Hematopoietic multipotent progenitor cell treated with erythropoietin and hydrocortisone succinate and interleukin-3 and kit ligand, for 17 days (in vitro differentiated cells): ENCODE measurements at places on chromosomes 5 and 9.

DNA sequence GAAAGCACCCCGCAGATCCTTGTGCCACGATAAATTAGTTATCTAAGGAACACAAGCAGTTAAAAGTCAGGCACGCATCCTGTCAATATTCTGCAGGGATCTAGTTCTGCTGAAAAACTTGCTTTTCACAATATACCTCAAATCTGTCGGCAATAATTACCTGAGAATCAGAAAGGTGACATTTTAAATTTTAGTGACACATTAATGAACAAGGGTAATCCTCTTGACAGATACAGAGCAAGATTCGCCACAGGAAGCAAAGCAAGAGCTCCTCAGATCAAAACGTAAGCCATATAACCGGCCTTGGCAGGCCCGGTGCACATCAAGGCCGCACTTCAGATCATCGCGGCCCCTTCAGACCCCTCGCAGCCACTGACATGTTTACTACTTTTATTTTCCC lies 185.7 kb downstream of the ATPSCKMT start:
- DNase-seq: no peak

DNA sequence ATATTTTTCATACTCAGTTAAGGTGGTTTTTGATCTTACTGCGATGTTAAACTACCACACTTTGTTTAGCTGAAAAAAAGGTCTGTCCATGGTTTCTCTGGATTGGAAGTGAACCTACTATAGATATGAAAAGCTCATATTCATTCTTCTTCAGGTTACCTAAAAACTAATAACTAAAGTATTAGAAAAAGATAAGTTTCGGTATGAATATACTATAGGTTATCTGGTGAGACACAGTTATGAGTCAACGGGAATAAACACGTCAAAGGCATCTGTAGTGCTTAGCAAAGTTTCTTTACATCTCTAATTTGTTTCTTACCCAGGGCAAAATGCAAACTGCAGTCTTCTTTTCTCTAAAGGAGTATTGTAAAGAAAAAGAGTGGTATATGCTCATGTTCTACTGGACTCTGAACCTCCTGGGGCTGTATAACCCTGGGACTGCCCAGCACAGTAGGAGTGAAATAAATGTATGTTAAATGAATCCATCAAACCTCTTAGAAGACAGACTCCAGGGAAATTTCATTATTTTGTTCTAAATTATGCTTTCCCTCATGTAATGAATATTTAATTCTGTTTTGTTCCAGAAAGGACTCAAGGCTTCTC lies 521.9 kb downstream of the PDE4D start:
- DNase-seq: no peak

DNA sequence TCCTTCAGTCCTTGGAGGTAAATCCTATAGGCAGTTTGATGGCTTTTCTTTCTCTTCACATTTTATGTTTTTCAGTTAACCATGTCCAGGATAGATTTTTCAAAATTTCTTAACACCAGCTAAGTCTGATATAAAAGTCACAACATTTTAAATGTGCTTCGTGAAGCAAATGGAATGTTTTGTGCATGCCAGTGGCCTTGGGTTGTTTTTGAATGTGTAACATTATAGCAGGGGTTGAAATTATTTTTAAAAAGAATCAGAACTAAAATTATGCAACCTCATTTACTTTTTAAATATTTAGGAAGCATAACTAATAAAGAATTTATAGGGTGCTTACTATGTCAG lies 201.1 kb downstream of the ARHGEF28 start:
- DNase-seq: no peak

DNA sequence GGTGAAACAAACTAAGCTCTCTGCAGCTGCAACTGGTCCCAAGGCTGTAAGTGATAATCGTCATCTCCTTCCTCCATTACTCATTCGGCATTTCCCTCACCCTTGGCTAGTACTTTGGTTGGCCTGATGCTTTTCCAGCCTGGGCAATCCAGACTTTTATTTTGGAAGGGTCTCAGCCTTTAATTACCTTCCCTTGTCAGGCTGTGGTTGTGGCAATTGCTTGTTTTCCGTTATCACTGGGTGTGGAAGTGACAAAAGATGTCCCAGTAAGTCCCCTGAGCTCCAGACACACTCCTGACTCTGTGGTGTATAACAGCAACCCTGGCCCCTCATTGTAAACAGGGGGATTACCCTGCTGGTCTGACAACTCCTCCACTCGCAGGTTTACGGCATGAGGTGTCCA lies 6.3 kb upstream of the FAF2 start:
- DNase-seq: no peak

DNA sequence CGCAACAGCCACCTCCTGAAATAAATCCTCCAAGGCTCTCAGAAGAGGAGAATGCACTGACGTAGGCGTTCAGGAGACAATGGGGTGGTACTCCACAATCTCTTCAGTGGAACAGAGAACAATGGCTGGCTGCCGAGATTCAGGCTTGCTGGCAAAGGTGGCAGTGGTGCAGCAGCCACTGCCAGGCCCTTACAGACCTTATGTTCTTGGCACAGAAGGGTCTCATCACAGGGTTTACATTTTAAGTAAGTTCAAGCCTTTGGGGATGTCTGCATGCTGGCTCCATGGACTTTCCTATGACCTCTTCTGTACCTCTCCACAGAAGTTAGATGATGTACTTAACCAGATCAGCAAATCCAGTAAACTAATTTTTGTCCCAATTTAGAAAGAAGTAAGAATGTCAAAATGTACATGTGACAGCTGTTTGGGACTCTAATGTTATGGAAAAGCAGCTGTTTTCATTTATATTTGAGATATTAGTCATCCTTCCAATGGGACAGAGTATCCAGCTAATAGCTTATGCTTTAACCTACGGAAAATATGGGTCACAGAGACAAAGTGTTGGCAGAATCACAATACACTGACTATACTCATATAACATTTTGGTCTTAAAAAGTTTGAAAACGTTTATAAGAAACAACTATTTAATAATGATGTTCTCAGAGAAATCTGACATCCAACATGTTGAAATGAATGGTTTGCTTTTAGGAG lies 180.9 kb downstream of the MAPKAP1 start:
- DNase-seq: no peak

DNA sequence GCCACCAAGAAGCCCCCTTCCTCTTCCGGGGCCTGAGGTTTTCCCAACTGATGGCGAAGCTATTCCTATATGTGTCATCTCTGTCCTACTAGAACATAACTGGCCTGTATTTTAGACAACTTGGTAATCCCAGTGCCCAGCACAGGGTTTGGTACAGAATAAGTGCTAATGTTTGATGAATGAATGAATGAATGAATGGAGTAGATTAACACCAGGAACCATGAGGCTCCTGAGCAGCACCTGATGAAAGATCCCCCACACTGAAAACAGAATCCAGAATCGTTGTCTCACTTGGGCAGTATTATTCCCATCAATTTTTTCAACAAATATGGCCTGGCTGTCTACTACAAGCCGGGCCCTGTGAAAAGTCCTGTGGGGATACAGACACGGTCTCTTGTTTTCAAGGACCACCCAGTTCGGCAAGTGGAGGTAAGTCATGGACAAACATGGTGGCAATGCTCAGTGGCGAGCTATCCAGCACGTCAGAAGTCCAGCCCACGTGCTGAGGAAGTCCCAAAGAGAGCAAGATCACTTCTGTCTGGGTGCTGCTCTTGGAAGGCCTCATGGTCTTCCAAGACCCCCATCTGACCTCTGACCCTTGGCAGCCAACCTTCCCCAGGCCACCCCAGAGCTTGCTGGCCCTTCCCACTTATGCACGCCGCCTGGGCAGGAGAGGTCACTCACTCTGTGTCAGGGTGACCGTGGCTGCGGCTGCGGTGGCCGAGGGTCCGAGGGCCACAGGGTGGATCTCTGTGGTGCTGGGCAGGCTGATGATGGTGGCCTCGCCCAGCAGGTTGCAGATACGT lies 1.0 kb downstream of the NAIF1 start:
- DNase-seq: no peak

- no peak for DNase-seq
Measured at GRCh38 chr5:95392593-95393182, 1.5 kb downstream of the FAM81B start.

DNA sequence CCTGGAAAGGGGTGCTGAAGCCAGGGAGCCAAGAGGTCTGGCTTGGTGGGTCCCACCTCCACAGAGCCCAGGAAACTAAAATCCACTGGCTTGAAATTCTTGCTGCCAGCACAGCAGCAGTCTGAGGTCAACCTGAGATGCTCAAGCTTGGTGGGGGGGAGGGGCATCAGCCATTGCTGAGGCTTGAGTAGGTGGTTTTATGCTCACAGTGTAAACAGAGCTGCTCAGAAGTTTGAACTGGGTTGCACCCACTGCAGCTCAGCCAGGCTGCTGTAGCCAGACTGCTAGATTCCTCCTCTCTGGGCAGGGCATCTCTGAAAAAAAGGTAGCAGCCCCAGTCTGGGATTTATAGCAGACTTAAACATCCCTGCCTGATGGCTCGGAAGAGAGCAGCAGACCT lies 55.5 kb upstream of the FBXL17 start:
- no peak for DNase-seq

DNA sequence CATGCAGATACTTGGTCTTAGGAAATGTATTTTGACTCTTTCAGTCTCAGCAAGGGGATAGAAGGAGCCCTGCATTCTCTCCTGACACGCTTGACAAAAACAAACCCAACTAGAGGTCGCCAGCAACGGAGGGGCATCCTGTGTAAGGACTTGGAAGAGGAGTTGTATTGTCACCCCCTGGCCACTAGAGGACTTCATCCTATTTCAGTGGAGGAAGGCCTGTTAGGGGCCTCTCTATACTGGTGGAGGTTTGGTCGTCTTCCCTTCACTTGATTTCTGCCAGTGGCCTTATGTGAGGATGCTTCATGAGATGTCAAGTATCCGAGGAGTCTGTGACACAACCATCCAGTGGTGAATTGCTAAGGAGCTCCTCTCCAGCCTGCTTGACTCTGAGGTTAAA lies 122.8 kb upstream of the STC2 start:
- DNase-seq: peak; percentile 8

GRCh38 chr5:66129144-66129543 lies 15.0 kb upstream of the SREK1 start:
- no peak for DNase-seq

DNA sequence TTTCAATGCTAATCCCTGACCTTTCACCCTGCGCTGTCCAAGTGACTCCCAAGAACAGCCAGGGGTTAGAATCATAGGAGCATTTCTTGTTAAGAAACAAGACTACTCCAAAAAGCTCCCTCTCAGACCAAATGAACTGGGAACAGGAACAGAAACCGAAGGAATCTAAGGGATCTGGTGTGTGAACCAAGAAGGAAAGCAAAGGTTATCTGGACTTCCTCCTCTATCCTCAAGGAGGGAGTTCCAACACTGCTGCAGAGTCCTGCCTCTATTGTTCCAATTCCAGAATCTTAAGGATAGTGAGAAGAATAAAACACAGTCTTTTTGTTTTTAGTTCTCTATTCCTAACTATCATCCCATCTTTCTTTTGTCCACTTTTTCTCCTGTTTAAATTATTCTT lies 87.2 kb downstream of the EPB41L4A start:
- DNase-seq: no peak

- no peak for DNase-seq
Measured at GRCh38 chr5:39400713-39401578, 23.8 kb downstream of the DAB2 start.

DNA sequence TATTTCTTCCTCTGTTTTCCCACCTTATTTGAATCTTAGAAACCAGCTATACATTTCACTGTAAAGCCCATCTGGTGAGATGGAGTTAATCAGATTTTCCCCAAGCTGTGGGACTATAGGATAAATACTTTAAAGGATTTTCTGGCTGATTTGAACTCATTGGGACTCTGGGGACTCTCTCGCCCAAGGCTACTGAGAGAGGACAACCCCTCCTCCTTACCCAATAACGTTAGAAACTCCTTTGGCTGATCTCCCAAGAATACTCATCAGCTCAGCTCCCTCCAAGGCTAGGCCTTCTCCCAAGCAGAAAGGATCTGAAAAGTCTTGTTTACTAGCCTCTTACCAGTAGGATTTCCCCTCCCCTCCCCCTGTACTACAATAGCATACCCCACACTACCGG lies 1.5 kb upstream of the GLRA1 start:
- no peak for DNase-seq

DNA sequence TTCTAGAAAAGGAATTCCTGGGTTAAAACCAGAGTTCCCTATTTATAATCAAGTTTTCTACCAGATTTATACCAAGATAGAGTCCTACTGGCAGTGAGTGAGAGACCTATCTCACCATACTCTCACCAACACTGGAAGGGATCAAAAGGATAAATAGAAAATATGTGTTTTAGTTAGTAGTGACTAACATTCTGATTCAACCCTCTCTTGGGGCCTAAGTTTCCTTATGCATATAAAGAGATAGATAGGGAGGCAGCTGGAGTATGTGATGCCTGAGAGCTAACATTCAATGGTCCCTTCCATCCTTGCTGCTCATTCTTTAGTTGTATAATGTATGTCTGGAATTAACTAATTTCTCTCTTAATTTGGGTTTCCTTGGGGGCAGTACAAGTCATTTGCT lies 32.0 kb downstream of the CKMT2 start:
- DNase-seq: no peak

DNA sequence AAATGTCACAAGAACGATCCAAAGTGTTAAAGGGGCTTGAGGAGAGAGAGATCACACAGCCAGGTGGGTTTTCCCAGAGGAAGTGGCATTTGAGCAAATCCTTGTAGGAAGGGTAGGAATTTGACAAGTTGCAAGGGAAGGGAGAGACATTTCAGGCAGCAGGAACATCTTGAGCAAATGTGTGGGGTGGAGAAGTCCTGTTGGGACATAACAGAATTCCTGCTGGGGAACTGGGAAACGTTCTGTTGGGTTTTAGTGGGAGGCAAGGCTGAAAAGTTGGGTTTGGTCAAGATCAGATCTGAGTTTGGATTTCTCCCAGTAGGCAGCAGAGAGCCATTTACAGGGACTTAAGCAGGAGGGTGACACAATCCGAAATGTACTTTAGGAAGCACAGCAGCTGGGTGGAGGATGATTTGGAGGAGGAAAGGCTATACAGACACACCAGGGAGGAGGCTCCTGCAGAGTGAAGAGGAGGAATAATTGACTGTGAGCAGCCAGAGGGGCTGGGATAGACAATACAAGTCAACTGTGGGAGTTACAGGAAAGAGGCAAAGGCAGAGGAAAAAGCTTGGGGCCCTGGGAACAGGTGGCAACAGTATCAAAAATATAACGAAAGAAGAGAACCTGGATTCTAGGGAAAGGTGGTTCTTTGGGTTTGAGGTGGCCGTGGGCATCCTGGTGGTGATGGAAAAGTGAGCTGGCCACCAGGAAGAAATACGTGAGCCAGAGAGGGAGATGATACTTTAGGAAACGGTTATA lies 3.1 kb upstream of the ZSWIM6 start:
- DNase-seq: no peak

DNA sequence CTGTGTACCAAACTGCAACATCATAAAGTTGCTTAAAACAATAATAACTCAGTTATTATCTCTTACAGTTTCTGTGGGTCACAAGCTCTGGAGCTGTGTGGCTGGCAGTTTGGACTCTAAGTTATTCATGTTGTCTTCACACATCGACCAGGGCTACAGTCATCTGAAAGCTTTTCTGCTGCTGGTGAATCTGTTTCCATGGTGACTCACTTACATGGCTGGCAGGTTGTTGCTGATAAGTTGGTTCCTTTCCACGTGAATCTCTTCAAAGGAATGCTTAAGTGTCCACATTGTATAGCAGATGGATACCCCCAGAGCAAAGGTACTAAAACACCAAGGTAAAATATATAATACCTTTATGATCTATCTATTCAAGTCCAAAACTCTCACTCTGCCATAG lies 44.8 kb upstream of the CYLC2 start:
- no peak for DNase-seq
